Type B pancreatic cell (in vitro differentiated cells): ENCODE measurements at places on chromosomes 3 and 15. TPM values are rescaled to one million over a fixed set of nuclear protein-coding genes. Genes with fewer than 3 reads are reported as not detected.

CD200R1 gene
- total RNA-seq = 2.1 and 4.5 TPM in 2 replicates

GMPPB gene
- 41.9 and 50.4 TPM in 2 replicates for total RNA-seq

DNA sequence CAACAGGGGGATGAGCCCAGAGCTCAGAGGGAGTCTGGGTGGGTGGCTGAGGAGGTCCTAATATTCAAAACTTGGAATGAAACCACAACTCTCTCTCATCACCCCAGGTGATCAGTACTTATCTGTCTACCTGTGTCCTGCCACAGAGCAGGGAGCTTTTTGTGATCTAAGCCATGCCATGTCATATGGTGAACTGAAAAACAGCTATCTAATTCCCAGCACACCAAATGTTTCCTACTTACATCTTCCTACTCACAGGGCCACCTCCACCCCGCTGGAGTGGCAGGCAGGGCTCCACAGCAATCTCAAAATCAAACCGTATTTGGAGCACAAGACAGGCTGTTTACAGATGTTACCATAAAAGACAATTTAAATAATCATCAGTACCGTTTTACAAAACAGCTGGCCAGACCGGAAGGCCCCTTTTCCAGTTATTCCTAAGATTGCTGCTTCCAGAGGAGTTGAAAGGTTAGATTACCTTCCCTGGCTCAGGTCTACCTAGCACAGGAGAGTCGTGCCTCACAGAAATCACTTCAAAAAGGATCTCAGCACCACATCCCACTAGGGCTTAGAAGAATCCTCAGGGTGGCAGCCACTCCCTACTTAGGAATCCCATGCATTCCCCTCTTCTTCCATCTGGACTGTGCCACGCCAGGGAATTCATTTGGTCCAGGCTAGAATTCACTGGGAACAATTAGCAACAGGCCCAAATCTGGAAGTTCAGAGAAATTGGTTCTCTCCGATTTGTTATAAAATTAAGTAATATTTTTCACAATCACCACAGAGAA, 226.6 kb upstream of the IL12A start:
- peaks cover 30% of the 10 kb centered on the region for H3K27me3 ChIP-seq
- H3K4me3 ChIP-seq = peak overlapping the region; percentile 97
- no peak for DNase-seq

DNA sequence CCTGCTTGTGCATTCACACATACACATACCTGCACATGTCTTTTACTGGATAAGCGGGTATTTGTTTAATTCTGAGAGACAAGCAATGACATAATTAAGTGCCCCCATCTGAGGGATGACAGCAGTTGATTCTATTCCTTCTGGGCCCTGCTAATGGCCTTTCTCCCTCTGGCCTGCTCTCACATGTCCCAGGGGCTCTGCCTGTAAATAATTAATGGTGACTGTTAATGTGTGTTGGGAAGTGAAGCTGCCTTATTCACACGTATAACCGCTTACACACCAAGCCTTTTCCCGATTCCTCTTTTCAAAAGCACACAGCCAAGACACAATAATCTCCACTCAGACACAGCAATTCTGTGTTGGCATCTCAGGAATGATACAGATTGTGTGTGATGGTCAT, 47.8 kb downstream of the LRRK1 start:
- no peak overlapping the region for H3K4me3 ChIP-seq
- no peak overlapping the region for H3K27ac ChIP-seq
- no peak for DNase-seq
- H3K27me3 ChIP-seq = peaks cover 38% of the 10 kb centered on the region

GRCh38 chr3:33791477-33792166, 6.8 kb upstream of the PDCD6IP start:
- DNase-seq = no peak
- no peak overlapping the region for H3K4me3 ChIP-seq
- no peak overlapping the region for H3K27ac ChIP-seq
- no peaks in the 10 kb centered on the region for H3K36me3 ChIP-seq
- peaks cover 22% of the 10 kb centered on the region for H3K27me3 ChIP-seq

DNA sequence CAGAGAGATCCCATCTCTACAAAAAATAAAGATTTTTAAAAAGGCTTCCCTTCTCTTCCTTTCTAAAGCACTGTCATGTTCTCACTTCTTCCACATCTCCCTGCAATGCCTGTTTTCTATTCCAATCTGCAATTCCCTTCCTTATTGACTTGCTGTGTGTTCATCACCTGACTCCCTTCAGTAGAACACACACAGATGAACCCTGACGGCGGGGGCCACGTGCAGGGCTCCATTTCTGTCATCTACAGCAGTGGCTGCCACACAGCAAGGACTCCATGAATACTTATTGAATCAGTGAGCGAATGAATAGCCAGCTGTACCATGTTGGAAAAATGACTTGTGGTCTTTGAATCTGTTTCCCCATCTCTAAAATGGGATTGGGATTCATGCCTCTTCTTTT, 26.1 kb downstream of the BHLHE40 start:
- no peak overlapping the region for H3K4me3 ChIP-seq
- H3K27me3 ChIP-seq = peaks cover 6% of the 10 kb centered on the region
- H3K36me3 ChIP-seq = no peaks in the 10 kb centered on the region
- DNase-seq = no peak

GRCh38 chr3:11269007-11269406, 3.2 kb upstream of the ATG7 start:
- peaks cover 12% of the 10 kb centered on the region for H3K27me3 ChIP-seq
- no peak overlapping the region for H3K27ac ChIP-seq
- no peaks in the 10 kb centered on the region for H3K36me3 ChIP-seq
- H3K4me3 ChIP-seq = no peak overlapping the region
- DNase-seq = no peak

DNA sequence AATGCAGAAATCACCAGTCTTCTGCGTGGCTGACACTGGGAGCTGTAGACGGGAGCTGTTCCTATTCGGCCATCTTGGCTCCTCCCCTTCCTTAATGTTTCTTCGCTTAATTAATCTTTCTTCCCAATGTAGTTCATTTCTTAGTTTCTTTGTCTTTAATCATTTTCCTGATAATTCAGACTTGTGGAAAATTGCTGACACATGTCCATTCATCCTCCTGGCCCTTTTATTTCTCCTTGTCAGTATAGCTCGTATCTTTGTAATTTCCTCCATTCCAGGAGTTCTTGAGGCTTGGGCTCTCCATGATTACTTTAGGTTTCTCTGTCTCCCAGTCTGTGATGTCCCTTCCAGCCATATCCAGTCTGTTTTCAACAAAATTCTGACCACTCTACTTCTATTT, 98.7 kb downstream of the UBE2E2 start:
- no peak for DNase-seq
- H3K4me3 ChIP-seq = no peak overlapping the region
- H3K27me3 ChIP-seq = no peaks in the 10 kb centered on the region
- peaks cover 7% of the 10 kb centered on the region for H3K36me3 ChIP-seq
- peaks cover 16% of the 10 kb centered on the region for H3K4me1 ChIP-seq

GRCh38 chr15:58528188-58528870, 96.5 kb downstream of the LIPC start:
- H3K27me3 ChIP-seq = no peaks in the 10 kb centered on the region
- no peaks in the 10 kb centered on the region for H3K36me3 ChIP-seq
- peak overlapping the region; percentile 73 for H3K27ac ChIP-seq
- H3K4me3 ChIP-seq = peak overlapping the region; percentile 55
- peaks cover 16% of the 10 kb centered on the region for H3K4me1 ChIP-seq

DNA sequence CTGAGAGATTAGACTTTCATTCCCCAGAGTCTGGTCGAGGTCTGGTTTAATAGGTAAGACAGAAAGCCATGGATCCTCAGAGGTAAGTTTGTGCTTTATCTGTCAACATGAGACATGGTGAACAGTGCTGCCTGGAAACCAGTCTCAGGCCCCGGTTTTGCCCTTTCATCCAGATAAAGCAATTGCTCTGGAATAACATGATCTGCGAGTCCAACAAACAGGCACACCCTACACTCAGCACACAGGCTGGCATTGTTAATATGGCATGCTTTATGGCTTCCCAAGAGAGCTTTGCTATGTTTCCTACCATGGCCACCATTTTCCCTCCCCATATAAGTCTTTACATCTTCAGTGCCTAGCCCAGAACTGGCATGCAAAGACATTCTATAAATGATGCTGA, 30.1 kb upstream of the MNS1 start:
- no peak for DNase-seq
- H3K27ac ChIP-seq = no peak overlapping the region
- H3K36me3 ChIP-seq = no peaks in the 10 kb centered on the region
- no peak overlapping the region for H3K4me3 ChIP-seq
- H3K27me3 ChIP-seq = peaks cover 12% of the 10 kb centered on the region

GRCh38 chr3:69562020-69562419, 176.1 kb upstream of the FRMD4B start:
- no peaks in the 10 kb centered on the region for H3K4me1 ChIP-seq
- DNase-seq = no peak
- no peak overlapping the region for H3K4me3 ChIP-seq
- H3K27me3 ChIP-seq = no peaks in the 10 kb centered on the region
- no peak overlapping the region for H3K27ac ChIP-seq
- H3K36me3 ChIP-seq = no peaks in the 10 kb centered on the region
